ENCODE measurements at places on chromosomes 3 and 15.

- DNase-seq, result no peak
Measured at GRCh38 chr3:119524931-119525662, 26.8 kb downstream of the TIMMDC1 start.

DNA sequence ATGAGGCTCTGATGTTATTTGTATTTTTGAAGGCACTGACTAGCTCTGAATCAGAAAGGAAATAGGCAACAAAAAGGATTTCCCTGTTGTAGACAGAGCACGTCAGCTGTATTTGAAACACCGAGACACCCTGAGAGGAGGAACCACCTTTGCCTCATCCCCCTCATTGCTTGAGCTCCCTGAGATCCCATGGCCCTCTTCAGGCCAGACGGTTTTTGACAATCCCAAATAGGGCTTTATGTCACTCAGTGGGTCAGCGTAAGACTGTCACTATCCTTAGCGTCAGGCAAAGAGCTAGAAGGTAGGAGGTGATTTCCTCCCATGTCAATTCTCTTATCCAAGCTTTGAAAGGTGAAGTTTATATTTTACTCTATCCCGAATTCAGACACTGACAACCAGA is 254.3 kb downstream of the ZNF621 start:
- DNase-seq, result no peak

- no peak for DNase-seq
Measured at GRCh38 chr3:120177707-120178306, 83.6 kb upstream of the GSK3B start.

- no peak for DNase-seq
Measured at GRCh38 chr3:187717572-187717971, 15.2 kb upstream of the RTP2 start.

DNA sequence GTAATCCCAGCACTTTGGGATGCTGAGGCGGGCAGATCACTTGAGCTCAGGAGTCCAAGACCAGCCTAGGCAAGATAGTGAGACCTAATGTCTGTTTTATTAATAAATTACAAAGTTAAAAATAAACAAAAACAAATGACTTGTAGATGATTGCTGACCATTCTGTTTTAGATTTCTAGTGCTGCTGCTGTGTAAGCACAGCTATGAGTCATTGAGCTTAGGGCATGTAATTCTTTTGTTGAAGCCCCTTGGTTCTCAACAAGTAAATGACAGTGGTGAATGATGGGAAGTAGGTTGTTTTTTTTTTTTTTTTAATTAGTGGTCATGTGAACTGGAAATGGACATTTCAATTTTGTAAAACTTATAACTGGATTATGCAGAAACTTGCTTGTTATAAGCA is 63.3 kb downstream of the LEO1 start:
- DNase-seq, result peak; percentile 29

GRCh38 chr3:17129556-17129955 is 244.8 kb downstream of the PLCL2 start:
- DNase-seq, result no peak

- DNase-seq, result no peak
Measured at GRCh38 chr15:34815836-34816235, 20.5 kb upstream of the ACTC1 start.

DNA sequence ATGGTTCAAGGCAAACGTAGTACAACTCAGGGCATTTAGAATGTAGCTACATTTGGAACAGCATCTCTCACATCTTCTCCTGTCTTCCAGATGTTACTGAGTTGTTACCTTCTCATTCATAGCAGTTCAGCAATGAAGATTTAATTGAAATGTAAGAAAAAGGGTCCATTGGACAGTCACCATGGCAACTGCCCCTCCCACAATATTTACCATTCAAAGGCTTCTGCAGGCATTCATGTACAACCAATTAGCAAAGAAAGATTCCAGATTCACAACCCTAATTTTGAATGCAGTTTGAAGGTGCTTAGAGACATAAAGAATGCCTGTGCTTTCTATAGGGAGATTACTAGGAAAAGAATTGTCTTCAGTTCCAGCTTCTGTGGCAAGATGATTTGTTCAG is 22.2 kb downstream of the SCN11A start:
- no peak for DNase-seq

- DNase-seq, result peak; percentile 47
Measured at GRCh38 chr3:159432682-159433340, 555.8 kb upstream of the IL12A start.

DNA sequence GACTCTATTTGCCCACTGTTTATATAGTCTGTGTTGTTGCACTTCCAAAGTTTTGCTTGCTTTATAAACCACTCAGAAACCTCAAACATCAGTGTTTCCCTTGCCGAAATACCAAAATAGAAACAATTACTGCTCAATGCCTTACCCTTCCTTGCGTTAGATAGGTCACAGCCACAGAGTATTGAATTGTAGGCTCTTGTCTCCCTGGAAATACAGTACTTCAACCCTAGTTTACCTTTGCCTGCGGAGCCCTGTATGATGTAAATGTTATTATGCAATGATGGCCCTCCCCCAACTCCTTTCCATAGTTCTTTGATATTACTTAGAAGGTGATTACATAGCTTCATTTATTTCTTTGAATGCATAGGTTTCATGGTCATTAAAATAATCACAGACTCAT is 44.2 kb downstream of the SOX2 start:
- DNase-seq, result no peak

DNA sequence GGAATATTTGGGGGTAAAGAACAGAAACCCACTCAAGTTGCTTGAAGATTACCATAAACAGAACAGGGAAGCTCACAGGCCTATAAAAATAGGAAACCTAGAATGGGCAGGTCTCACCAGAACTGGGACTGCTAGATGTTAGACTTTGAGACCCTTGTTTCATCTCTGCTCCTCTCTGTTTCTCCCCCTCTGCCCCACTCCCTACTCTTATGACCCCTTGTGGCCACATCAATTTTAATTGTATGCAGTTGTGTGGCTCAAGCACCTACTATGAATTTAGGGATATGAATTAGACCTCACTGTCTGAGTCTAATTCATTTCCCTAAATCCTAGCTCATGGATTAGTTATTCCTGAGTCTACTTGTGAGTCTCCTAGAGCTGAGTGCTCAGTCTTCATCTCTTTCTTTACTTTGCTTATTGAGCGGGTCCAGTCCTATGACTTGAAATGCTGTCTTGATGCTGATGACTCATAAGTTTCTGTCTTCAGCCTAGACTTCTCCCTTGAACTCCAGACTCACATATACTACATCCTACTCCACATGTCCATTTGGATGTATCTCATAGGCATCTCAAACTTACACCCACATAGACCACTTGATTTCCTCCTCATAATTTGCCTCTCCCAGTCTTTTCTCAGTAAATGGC is 78.7 kb downstream of the ITPR1 start:
- DNase-seq, result no peak
